Body of pancreas (tissue), 4 donors: ENCODE measurements at places on chromosomes 16 and 17.

- DNase-seq, result peak; percentile 66
These were observed 1418.8 kb downstream of the CDH11 start for GRCh38 chr16:63702981-63703590.

DNA sequence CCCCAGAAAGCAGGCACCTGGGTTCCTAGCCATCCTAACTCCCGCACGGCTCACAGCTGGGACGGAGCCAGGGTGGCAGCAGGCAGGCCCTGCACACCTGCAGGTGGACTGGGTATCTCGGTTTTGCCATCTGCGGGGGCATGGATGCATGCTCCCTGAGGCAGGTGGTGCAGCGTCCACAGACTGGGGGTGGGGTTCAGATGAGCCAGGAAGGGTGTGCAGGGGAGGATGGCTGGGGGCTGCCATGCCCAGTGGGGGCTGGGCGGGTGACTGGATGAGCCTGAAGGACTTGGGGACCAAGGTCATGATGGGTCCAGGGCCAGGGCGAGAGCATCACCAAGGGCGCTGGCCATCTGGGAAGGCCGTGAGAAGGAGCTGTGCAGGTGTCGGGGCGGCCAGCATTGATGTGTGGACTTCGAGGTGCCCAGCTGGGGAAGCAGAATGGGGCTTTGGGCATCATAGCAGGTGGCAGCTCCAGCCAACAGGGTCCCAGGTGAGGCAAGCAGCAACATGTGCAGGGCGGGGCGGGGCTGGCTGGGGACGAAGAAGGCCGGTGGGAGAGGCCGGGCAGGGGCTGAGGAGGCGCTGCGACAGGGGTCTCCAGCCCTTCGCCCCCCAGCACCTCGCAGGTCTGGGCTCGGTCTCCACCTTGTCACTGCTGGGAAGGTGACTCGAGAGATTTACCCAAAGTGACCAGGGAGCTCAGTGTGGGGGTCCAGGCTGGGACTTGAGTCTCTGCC lies 41.0 kb upstream of the ZNF469 start:
- DNase-seq, result no peak

DNA sequence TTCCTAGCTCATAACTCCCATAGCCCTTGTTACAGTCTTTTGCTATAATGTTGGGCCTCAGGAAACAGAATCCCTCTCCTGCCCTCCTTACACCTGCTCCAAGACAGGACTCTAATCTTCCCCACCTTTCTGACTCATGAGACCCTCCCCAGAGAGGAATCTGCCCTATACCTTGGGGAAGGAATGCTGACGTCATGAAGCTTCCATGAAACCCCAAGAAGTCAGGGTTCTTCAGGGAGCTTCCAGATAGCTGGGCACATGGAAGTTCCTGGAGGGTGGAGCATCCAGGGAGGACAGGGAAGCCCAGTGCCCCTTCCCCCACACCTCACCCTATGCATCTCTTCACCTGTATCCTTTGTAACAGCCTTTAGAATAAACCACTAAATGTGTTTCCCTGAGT lies 285.7 kb downstream of the SOX9 start:
- no peak for DNase-seq

DNA sequence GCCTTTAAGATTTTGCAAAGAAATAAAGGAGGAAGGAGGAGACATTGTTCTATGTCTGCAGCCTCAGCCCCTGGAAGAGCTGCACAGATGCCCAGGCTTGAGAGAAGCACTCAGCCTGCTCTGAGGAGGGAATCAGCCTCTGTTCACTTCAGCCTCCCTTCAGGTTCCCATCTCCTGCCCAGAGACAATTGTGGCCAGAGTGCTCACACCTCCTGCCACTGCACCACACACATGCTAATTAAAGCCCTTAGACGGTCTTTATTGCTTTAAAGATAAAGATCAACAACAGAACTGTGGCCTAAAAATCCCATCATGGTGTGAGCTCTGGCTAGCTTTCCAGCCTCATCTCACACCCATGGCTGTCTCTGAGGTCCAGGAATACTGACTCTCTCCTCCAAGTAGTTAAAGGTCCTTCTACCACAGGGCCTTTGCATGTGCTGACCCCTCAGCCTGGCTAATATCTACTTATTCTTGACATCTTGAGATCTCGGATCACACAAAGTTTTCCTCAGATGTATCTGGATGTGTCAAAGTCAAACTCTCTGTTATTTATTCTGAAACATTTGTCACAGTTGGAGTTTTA lies 33.8 kb downstream of the CHD9NB start:
- no peak for DNase-seq

GRCh38 chr17:17817552-17817947 lies 19.2 kb downstream of the SREBF1 start:
- DNase-seq, result no peak

GRCh38 chr16:63312346-63312745 lies 1276.1 kb upstream of the CDH8 start:
- no peak for DNase-seq

DNA sequence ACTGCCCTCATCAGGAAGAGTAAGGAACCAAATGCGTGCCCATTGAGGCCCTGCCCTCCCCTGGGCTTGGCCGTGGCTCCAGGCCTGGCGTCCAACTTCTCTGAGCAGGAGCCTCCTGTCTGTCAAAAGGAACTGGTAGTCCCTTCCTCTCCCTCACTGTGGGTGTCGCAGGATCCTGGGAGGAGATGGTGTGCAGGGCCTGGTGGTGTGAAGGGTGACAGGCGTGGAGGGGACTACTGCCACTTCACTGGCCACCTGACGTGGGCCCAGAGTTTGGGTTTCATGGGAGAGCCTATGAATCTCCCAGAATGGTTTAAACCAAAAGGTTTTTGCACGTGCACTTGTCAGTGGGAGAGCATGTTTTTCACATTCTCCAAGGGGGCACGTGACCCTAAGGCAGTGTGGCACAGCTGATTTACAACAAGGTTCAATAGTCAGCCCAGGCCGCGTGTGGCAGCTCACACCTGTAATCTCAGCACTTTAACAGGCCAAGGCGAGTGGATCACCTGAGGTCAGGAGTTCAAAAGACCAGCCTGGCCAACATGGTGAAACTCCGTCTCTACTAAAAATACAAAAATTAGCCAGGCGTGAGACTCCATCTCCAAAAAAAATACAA lies 12.5 kb downstream of the ARL2BP start:
- DNase-seq, result no peak

DNA sequence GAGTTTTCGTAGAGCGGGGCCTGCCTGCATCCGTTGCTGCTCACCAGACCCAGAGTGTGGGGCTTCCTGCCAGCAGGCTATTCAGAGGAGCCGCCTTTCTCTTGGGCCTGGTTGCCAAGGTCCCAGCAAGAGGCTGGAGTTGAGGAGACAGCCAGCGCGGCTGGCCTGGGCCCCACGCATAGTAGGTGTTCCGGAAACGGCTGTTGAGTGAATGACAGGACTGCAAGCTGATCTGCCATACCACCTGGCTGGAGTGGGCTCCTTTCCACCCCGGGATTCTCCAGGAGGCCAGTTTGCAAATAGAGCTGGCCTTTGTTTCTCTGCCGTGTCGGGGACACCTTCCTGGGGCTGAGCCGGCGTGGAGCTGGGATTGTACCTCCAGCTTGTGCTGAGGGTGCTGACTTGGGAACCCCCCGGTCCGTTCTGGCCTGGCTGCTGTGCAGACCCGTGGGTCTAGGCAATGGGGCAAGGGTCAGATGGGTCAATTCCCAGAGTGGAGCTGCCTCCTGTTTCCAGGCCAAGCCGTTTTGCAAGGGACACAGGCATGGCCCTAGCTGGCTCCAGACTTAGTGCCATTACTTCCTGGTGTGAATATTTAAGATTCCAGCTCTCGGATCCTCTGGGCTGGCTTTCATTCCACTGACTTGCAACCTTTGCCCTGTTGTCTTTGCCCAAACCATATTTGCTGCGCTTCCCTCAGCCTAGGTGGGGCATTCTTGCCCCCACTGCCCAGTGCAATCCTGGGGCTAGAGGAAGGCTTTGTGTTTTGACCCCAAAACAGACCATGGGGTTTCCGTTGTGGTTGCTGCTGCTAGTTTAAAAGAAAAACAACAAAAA lies 68.8 kb downstream of the CMIP start:
- DNase-seq, result peak; percentile 53

- DNase-seq, result no peak
These were observed 9.1 kb downstream of the PSMB3 start for GRCh38 chr17:38761612-38762011.

DNA sequence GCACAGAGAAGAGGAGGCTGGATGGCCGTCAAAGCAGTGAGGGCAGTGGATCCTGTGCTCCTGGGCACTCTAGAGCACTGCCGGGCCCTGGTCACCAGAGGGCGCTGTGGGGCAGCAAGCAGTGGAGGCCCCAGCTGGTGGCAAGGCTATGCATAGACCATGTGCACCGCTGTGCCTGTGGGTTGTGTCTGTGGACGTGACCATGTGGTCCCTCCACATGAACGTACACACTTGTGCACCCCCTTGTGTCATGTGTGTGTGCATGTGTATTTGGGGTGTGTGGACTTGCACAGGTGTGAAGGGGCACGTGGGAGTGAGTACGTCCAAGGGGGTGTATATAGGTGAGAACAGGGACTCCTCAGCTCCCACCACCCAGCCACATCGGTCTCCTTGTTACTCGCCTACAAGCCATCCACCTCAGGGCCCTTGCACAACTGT lies 4.4 kb upstream of the MAP2K3 start:
- DNase-seq, result peak; percentile 92

DNA sequence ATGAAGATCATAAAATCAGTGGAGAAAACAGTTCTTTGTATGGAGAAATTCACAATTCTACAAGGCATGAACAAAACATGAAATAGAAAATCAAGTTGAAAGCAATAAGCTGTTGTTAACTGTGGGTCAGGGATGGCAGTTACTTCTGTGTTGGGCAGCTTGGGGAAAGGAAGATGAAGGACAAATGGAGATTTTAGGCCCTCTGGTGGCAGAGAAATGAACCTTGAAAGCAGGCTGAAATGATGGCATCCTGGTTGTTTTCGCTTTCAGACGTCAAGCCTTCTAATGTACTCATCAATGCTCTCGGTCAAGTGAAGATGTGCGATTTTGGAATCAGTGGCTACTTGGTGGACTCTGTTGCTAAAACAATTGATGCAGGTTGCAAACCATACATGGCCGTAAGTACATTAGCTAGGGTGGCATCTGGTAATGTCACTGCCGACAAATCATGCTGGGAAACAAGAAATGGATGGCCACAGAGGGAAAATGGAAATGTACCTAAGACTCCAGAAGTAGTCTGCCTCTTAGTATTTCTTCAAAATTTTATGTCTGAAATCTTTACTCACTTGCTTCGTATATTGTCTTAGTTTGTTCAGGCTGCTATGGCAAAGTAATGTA lies 108.9 kb downstream of the MAP2K6 start:
- DNase-seq, result peak; percentile 54

- DNase-seq, result no peak
These were observed 1.6 kb downstream of the ITGA2B start for GRCh38 chr17:44387804-44388203.
